Right atrium auricular region (tissue), 2 donors: ENCODE measurements at places on chromosomes 3 and 15. TPM values are rescaled to one million over a fixed set of nuclear protein-coding genes. Genes with fewer than 3 reads are reported as not detected.

- no peaks in the 10 kb centered on the region for H3K27me3 ChIP-seq
- no peak for DNase-seq
- H3K36me3 ChIP-seq, result no peaks in the 10 kb centered on the region
- H3K4me1 ChIP-seq, result no peaks in the 10 kb centered on the region
Measured at GRCh38 chr3:107062787-107063186, 314.5 kb upstream of the CCDC54 start.

DNA sequence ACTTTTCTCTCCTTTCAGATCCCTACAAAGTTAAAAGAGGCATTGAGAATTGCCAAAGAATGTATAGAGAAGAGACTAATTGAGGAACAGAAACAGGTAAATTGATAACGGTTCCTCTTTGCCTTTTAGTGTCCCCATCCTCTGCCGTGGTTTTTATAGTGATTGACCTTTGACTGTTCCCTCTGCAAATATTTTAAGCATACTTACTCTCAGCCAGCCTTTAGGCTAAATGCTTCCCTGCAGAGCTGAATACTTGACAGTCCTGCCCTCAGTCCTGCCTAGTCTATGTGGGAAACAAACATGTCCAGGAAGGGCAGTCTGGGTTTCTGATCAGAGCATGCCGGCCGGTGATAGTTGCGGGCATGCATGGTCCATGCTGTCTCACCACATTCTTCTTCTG lies 24.7 kb downstream of the PDHB start:
- H3K27me3 ChIP-seq, result no peaks in the 10 kb centered on the region
- no peaks in the 10 kb centered on the region for H3K4me1 ChIP-seq
- DNase-seq, result no peak
- peaks cover 22% of the 10 kb centered on the region for H3K36me3 ChIP-seq

GRCh38 chr3:100695696-100696095 lies 13.6 kb upstream of the TFG start:
- no peak overlapping the region for H3K4me3 ChIP-seq
- H3K4me1 ChIP-seq, result no peaks in the 10 kb centered on the region
- no peaks in the 10 kb centered on the region for H3K27me3 ChIP-seq
- DNase-seq, result no peak
- no peaks in the 10 kb centered on the region for H3K36me3 ChIP-seq
- H3K27ac ChIP-seq, result no peak overlapping the region

Gene BCHE
- total RNA-seq, result 13.5 TPM

Gene PLCH1
- 1.4 TPM for total RNA-seq

Gene LDHAL6B
- total RNA-seq, result not detected

Gene PRR23E
- not detected for total RNA-seq

Gene MASP1
- 27.6 TPM for total RNA-seq

Gene ZNF660
- total RNA-seq, result 0.67 TPM

Gene ABI3BP
- 56.3 TPM for total RNA-seq

GRCh38 chr3:108450444-108450843 lies 60.0 kb downstream of the MYH15 start:
- no peaks in the 10 kb centered on the region for H3K36me3 ChIP-seq
- DNase-seq, result no peak
- H3K4me3 ChIP-seq, result no peak overlapping the region
- no peaks in the 10 kb centered on the region for H3K27me3 ChIP-seq
- no peak overlapping the region for H3K27ac ChIP-seq

DNA sequence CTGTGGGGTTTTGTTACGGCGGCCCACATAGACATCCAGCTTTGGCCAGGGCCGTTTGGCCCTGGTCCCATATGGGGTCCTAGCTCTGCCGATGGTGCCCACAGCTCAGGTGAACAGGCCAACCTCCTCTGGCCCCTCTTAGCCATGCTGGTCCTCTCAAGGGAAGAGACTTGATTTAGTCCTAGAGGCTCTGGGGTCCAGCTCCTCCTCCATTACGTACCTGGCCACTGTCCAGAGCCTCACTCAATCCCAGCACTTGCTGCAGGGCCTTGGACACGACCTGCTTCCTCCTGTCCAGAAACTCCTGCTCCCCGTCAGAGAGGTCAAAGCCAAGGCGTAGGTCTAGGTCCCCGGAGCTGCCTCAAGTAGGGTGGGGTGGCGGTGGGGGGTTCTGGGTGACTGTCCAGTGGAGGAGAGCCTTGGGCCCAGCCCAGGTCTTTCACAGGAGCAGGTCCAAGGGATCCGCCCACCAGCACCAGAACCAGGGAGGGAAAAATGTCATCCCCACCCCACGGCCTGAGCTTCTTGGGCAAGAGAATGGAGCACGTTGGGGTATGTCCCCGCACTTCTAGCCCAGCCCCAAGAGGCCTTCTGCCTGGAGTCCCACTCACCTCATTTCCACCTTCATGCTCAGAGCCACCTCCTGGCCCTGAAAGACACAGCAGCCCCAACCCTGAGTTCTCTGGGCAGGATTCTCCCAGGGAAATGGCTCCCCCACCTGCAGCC lies 6.8 kb downstream of the PLA2G4F start:
- H3K27ac ChIP-seq, result no peak overlapping the region
- DNase-seq, result no peak
- H3K4me1 ChIP-seq, result no peaks in the 10 kb centered on the region
- H3K27me3 ChIP-seq, result no peaks in the 10 kb centered on the region
- H3K36me3 ChIP-seq, result no peaks in the 10 kb centered on the region
- no peak overlapping the region for H3K4me3 ChIP-seq

Gene TERC
- total RNA-seq, result 53.6 TPM

GRCh38 chr15:50330921-50331320 lies 24.1 kb downstream of the GABPB1 start:
- no peaks in the 10 kb centered on the region for H3K27me3 ChIP-seq
- H3K4me1 ChIP-seq, result no peaks in the 10 kb centered on the region
- no peak overlapping the region for H3K27ac ChIP-seq
- no peak overlapping the region for H3K4me3 ChIP-seq
- no peak for DNase-seq

DNA sequence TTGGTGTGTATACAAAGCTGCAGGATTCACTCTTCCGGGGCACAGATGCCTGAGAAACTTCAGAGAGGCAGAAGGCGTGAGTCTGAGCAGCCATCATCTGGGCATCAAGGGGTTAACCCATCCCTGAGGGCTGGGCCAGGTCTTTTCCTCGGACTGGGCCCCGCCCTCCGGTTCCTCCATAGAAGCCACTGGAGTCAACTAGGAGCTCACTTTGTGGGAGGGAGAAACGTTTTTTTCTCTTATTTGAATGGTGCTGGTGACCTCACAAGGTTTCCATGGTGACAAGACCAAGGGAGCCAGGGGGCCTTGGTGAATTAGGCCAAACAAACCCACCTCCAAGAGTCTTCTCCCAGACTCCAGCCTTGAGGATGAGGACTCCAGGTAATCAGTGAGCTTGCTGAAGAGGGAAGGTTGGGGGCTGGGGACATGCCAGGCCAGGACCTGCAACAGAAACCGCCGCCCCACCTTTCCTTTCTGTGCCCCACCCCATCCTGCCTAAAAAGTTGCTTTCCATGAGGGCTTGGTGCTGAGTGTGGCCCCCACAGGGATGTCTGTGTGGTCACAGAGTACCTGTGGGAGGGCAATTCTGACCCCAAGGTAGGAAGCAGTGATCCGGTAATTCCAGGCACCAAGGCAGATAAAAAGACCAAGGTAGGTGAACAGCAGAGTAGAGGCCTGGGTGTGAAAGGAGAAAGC lies 14.8 kb upstream of the INSYN1 start:
- H3K27me3 ChIP-seq, result no peaks in the 10 kb centered on the region
- no peaks in the 10 kb centered on the region for H3K36me3 ChIP-seq
- no peak overlapping the region for H3K27ac ChIP-seq
- no peak overlapping the region for H3K4me3 ChIP-seq
- DNase-seq, result no peak

Gene DOCK3
- total RNA-seq, result 2.7 TPM

- H3K27ac ChIP-seq, result peak overlapping the region; percentile 50
- H3K4me3 ChIP-seq, result no peak overlapping the region
- peaks cover 29% of the 10 kb centered on the region for H3K4me1 ChIP-seq
- no peaks in the 10 kb centered on the region for H3K36me3 ChIP-seq
- DNase-seq, result no peak
- H3K27me3 ChIP-seq, result no peaks in the 10 kb centered on the region
Measured at GRCh38 chr15:66935688-66936087, 129.7 kb upstream of the SMAD3 start.

- H3K27me3 ChIP-seq, result no peaks in the 10 kb centered on the region
- no peak overlapping the region for H3K4me3 ChIP-seq
- no peaks in the 10 kb centered on the region for H3K4me1 ChIP-seq
- H3K27ac ChIP-seq, result no peak overlapping the region
- H3K36me3 ChIP-seq, result no peaks in the 10 kb centered on the region
- DNase-seq, result no peak
Measured at GRCh38 chr3:18556001-18556408, 130.9 kb upstream of the SATB1 start.

GRCh38 chr3:116265320-116265695 lies 180.0 kb downstream of the LSAMP start:
- no peak overlapping the region for H3K4me3 ChIP-seq
- H3K27me3 ChIP-seq, result no peaks in the 10 kb centered on the region
- H3K36me3 ChIP-seq, result no peaks in the 10 kb centered on the region
- H3K27ac ChIP-seq, result no peak overlapping the region
- H3K4me1 ChIP-seq, result no peaks in the 10 kb centered on the region

DNA sequence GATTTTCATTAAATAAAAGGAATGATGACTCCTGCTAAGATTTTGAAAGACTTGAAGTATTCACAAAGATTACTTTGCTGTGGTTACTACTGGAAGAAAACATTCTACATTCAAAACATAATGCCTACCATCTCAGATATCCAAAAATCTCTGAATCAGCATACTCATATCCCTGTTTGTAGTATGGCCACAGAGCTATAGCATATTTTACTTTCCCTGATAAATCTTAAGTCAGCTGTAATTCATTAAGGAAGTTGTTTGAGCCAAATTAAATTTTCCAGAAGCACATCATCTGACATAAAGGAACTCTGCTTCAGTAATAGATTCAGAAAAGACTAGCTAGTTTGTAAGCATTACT lies 942.0 kb downstream of the ROBO1 start:
- no peak overlapping the region for H3K4me3 ChIP-seq
- no peak overlapping the region for H3K27ac ChIP-seq
- H3K27me3 ChIP-seq, result no peaks in the 10 kb centered on the region
- no peaks in the 10 kb centered on the region for H3K36me3 ChIP-seq
- no peak for DNase-seq
